ENCODE measurements at places on chromosomes 3 and 15.
A peak's percentile ranks its signal among the peaks of the same experiment; 100 is the strongest.

GRCh38 chr3:167851171-167851570 is 115.7 kb downstream of the SERPINI1 start:
- DNase-seq: no peak

- DNase-seq: no peak
Measured at GRCh38 chr15:35566991-35567390, 21.0 kb upstream of the DPH6 start.

DNA sequence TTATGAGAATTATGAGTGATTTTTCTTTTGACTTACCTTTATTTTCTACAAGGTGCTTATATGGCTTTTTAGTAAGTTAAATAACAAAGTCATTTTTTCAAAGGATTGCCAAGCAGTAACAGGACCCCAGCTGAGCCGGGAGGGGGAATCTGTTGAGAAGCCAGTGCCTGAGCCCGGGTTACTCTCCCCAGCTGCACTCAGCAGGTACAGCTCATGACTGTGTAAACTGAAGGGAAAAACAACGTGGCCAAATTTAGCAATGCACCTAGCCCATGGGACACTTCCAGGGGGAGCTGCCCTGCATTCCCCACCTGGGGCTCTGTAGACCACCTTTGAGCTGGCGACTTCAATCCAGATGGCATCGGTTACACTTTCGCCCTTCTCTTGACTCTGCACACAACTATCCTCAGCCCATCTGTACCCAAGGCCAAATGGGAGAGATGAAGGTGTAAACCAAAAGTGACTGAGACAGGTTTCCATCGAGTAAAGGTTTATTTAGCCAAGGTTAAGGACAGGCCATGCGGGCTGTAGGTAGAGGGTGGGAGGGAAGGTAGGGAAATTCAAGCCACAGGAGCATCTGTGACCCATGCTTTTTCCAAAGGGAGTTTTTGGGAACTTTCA is 18.2 kb upstream of the HCN4 start:
- DNase-seq: no peak

DNA sequence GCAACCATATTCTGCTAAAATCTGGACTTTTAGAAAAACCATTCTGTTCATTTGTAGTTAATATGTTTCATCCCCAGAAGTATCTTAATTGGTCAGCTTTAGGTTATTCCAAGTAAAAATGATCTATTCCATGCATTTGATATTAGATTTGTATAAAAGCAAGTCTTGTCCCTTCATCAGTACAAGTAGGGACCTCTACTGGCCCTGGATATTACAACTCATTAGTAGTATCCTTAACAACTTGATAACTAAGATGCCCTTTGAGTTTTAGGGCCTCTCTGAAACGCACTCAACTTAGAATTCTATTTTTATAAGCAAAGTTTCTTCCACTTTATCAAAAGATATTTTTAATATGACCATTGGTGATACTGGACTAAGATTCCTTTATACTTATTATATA is 25.3 kb upstream of the SELENOT start:
- no peak for DNase-seq

DNA sequence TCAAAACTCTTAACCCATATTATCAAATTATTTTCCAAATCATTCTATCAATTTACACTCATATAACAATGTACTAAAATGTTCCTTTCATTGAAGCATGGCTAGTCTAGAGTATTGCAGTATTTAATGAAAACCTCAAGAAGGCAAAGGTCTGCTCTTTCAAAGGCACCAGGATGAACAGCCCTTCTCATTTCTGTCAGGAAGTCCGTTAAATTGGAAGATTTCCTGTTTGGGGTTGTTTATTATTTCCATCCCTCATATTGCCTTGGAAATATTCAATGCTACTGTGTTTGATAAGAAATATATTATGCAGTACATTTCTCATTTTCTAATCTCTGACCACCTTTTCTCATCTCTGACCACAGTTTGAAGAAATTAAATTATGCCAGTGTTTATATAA is 25.1 kb downstream of the ACKR4 start:
- DNase-seq: no peak

DNA sequence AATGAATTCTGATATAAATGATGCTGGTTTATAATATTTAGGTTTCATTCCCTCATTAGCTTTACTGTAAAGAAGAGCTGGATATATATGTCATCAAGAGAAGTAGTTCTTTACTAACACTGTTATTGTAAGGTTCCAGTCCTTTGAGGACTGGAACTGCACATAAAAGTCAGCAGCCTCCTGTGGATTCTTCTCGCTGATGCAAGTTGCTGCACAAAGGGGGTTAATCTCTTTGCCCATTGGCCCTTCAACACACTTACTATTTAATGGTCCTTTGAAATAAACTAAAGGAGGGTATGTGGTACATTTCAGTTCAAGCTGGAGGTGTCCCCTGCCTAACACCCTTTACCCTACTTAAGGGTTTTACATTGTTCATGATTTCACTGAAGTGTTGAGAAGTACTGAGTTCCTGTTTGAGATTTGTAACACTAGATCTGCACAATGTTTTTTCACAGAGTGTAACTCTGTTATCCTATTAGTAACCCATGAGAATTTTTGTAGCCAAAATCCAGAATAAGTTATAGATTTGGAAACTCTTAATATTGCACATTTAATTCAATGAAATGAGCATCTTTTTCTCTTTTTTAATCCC is 43.9 kb downstream of the NR2C2 start:
- no peak for DNase-seq

GRCh38 chr3:112111785-112112402 is 21.2 kb downstream of the GCSAM start:
- peak; percentile 46 for DNase-seq

DNA sequence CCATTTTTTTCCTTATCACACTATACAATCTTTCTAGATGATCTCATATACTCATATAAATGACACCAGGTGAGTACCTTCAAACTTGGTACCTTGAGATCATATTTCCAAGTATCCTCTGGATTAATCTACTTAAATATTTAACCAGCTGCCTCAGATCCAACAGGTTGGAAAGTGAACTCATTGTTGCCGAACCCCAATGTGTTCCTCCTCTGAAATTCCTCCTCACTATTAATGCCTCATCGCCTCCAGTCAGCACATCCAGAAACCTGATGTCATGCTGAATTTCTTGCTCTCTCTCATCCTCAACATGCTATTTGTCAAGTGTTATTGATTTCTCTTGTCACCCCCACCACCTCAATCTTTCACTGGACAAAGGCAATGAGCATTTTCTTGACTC is 221.8 kb downstream of the FMN1 start:
- no peak for DNase-seq

All from T-helper 2 cell treated with Interferon-gamma antibody and Interleukin-4, amounts not matched to agents 5 μg/mL and 100 μg/mL, for 36 hours (primary cell).